ENCODE measurements at places on chromosomes 2 and 18. TPM values are rescaled to one million over a fixed set of nuclear protein-coding genes. Genes with fewer than 3 reads are reported as not detected.

HOXD1 gene
- total RNA-seq, result 10.4 TPM

DNA sequence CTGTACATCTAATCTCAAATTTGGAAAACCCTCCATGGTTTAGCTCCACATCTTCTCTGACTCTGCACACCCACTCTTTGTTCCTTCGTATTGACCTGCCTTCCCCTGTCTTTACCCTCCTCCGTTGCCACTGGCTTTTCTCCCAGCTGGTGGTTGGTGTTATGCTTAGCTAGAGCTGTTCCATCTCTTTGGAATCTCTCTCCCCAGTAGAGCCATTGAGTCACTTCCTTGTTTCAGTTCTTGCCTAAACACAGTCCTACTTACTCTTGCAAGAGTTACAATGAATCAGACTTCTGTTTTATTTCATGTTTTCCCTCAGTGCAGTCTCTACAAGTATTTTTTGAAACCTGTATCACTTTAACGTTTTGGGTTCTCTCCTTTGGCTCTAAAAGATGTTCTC lies 263.9 kb downstream of the LTBP1 start:
- DNase-seq, result no peak

DNA sequence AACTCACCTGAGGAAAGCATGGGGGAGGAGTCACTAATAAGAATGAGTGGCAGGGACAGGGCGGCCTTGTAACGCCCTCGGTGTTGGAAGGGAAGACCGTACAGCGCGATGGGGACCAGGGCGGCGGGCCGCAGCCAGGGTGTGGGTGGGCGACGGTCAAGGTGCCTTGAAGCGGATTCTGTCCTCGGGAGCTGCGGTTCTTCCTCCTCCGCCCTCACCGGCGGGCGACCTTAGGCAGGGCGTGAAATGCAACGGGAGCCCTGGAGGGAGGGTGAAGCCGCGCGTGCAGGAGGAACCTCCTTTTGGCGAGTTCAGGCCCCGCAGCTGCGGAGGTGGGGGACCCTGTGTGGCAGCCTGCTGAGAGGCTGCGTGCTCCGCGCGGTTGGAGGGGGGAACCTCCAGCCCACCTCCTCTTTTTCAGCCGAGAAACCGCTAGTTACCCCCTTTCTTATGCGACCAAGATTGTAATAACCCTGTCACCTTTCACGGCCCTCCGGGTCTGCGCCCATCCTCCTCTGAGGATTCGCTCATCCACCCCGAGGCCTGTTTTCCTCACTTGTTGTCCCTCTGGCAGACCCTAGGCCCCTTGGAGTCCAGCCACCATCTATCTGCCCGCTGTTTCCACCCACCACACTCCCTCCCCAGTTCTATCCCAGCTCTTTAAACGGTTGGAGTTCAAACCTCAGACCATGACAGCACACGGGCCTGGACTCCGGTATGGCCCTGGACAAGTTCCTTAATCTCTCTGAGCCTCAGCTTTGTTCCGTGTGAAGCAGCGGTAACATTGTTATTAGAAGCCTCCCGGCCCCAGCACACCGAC lies 823 bp upstream of the RNU2-63P start:
- DNase-seq, result peak; percentile 75

DNA sequence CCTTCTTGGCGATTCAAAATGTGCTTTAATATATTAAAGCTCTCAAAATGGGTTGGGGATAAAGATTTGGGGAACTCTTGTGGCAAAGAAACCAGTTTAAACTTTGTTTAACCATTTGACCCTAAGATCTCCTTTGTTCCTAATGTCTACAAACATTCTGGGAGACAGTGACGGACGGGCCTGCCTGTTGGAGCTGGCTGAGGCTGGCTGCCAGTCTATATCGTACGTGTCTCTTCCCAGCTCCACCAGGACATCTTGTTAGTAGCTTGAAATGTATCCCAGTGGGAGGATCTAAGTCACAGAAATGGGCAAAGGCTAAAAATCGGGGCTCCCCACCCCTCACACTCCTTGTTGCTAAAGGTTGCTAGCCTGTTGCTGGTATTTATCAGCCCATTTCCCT lies 30.7 kb downstream of the ZNF532 start:
- no peak for DNase-seq

CRYBA2 gene
- total RNA-seq, result not detected

DNA sequence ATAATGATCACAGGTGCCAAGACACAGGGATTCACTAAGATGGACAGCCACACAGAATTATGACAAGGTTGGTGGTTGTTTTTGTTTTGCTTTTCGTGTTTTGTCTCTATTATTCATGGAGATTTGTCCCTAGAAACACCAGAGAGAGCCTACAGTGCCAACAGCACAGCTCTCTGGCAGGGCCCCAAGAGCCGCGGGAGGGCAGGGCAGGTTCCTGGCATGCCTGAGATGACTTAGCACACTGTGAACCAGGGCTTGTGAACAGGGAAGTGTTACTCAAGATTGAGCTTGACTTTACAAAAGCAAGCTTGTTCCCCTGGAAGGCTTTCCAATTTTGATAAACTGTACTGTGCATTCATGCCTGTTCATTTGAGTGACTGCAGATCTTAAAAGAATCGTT lies 437.4 kb upstream of the SALL3 start:
- DNase-seq, result no peak

DNA sequence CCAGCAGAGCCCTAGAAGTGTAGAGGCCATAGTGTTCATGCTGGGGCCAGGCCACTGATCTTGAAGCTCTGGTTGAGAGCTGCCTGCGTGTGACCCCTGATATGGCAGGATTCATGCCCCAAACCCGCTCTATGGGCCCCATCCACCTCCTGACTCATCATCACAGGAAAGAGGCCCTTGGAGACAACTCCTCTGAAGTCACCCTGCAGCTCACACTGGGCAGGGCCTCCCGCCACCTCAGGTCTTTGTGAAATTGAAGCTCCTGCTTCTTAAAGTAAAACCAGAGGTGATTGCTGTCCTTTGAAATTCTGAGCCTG lies 12.0 kb upstream of the TUBB6 start:
- no peak for DNase-seq
